ENCODE measurements at places on chromosomes 7 and 10.

DNA sequence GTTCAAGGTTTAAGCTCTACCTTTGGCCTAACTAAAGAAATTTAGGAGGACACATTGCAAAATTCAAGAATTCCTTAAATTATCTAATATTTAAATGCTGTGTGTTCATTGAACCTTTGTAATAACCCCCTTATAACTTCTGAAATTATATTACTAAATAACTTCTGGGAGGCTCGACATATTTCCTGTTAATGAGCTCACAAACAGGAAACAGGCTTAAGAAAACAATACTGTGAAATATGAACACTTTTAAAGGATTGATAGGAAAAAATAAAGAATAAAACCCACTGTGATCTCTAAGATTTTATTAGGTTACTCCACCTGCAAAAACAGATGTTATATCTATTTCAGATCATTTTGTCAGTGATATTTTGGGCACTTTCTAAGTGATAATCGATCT, 74.1 kb downstream of the FOXP2 start:
- DNase-seq, result no peak

GRCh38 chr10:121080281-121080891, 229.2 kb downstream of the WDR11 start:
- no peak for DNase-seq

DNA sequence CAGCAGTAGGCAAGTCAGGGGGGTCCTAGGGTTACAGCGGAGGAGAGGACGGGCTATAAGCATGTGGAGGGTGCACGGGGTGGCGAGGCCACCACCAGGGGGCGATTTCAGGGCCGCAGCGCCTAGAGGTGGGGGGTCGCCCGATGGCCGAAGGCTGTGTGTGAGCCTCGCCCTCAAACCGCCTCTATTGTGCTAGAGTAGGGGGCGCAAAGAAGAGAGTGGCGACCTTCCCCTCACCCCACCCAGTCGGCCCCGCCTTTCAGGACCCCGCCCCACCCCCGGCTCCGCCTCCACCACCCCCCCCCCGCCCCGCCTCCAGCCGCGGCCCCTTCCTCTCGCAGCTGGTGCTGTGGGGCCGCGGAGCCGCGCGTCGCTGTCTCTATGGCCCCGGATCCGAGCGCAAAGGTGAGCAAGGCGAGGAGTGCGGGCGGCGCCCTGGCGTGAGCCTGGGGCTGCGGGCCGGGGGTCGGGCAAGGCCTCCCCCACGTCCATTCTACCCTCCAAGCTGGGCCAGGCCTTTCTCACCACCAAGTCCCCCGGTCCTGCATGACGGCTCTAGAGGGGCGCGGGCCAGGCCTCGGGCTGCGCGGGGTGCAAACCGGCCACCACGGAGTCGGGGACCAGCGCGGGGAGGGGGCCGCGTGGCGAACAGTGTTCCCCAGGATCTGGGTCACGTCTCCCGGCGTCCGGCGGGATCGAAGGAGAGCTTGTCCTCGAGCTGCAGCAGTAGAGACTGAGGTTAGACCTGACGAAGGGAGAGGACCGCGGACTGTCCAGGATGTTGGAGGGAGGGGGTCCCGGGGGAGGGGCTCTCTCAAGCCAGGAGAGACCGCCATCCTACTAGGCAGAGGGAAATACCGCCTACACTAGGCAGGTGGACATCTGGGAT, at the start of gene SEMA4G:
TSS of gene SEMA4G (plus strand) at position 318 of the 889 bp plus-strand sequence. CDS start 3,409 bp downstream, outside the sequence.
- peak; percentile 80 for DNase-seq

DNA sequence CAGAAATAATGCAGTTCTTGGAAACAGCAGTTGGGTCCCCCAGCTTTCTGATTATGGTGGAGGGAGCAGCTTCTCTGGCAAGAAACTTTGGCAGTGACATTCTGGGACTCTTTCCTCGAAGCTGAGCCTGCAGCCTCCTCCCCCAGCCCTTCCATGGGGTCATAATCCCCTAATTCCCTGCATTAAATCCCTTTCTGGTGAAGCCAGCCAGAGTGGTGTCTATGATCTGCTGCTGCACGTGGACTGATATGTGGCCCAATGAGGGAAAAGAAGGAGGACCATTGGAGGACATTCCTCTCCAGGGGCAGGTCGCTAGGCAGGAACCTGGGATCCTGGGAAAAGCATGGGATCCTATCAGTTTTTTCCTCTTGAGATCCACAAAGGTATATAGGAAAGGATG, 470.5 kb downstream of the RPS24 start:
- no peak for DNase-seq

GRCh38 chr7:5777932-5778331, 3.5 kb downstream of the RNF216 start:
- no peak for DNase-seq

- DNase-seq, result peak; percentile 62
These were observed 1.2 kb downstream of the HIPK2 start for GRCh38 chr7:139776486-139777132.

DNA sequence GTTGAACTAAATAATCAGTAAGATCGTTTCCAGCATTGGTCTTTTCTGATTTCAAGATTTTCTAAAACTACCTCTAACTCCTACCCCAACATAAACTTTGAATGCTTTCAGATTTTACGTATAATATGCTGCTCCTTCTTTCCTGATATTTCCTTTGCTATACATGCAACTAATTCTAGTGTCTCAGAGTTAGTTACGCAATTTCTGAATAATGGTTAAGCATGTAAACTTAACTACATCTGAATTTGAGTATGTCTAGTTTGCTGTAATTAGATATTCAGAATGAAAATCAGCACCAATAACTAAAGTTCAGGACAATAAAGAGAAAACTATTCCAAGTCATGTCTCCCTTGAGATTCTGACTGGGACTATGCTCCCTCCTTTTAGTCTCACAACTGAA, 71.0 kb downstream of the SEMA3C start:
- no peak for DNase-seq

DNA sequence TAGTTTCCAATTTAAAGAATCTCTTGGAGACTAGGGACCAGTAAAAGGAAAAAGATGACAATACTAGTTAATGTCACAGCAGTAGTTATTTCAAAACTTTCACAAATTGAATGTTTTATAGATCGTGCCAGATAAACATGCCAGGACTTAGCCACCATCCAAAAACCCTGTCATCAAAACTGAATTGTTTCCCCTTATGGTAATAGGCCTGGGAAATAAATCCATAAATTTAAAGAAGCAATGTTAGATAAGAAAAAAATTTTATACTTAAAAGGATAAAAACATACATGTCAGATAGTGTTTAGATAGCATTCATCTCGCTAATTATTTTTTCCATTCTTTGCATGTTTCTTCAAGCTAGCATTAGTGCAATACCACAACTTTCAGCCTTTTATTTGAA, 71.2 kb downstream of the SUGCT start:
- DNase-seq, result no peak

GRCh38 chr7:143237366-143237765, 15.5 kb downstream of the TAS2R40 start:
- DNase-seq, result no peak

- DNase-seq, result no peak
These were observed 57.5 kb upstream of the PPIF start for GRCh38 chr10:79289801-79290200.
